ENCODE measurements at places on chromosomes 2 and 18.

GRCh38 chr2:118103951-118104940 lies 16.0 kb downstream of the INSIG2 start:
- no peak for DNase-seq

- DNase-seq: peak; percentile 81
These were observed 36.8 kb upstream of the IGFBP2 start for GRCh38 chr2:216596236-216596979.

GRCh38 chr18:59917422-59917821 lies 17.6 kb downstream of the PMAIP1 start:
- no peak for DNase-seq

- no peak for DNase-seq
These were observed 18.9 kb upstream of the FZD7 start for GRCh38 chr2:202014759-202015211.

- no peak for DNase-seq
These were observed 296.6 kb downstream of the GULP1 start for GRCh38 chr2:188588235-188588634.

GRCh38 chr2:240462073-240462706 lies 26.7 kb downstream of the GPC1 start:
- no peak for DNase-seq

DNA sequence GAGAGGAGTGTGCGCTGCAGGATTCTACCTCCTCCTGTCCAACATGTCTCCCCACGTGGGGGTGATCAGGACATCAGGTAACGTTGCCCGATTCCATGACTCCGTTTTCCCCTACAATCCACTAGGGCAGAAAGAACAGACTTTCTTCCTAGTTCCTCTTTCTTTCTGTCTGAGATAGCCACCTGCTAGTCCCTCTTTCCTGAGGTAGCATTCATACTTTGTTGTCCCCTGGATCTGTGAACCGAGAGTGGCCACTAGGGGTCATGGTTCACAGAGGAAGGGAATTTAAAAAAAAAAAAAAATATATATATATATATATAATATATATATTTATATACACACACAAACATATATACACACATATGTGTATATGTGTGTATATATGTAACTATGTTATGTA lies 210.0 kb upstream of the ZNF521 start:
- peak; percentile 0 for DNase-seq

DNA sequence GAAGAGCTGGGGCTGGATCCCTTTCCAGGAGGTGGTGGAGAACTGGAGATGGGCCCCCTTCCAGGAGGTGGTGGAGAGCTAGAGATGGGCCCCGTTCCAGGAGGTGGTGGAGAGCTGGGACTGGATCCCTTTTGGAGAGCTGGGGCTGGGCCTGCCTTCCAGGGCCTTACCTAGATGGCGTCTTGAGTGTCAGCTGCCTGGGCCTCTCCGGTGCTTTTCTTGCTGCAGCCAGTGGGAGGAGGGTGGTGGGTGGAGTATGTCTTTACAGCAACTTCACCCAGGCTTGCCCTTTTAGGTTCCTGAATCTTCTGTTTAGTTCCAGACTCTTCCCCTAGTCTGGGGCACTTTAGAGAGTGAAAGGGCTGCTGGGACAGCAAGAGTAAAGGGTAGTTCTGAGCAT lies 19.1 kb upstream of the TXNDC2 start:
- DNase-seq: no peak

DNA sequence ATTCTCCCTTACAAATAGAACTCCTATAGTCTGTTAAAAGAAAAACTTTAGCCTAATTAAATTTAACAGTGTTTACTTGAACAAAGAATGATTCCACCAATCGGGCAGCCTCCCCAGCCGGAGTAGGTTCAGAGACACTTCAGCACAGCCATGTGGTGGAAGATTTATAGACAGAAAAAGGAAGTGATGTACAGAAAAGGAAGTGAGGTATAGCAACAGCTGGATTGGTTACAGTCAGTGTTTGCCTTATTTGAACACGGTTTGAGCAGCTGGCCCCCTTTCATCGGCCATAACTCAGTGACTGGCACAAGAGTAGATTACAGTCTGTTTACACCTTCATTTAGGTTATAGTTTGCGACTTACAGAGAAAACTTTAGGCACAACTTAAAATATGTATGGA lies 2.1 kb upstream of the SKA1 start:
- no peak for DNase-seq

GRCh38 chr2:194166818-194167217 lies 1490.2 kb upstream of the SLC39A10 start:
- DNase-seq: no peak

- no peak for DNase-seq
These were observed 945.0 kb upstream of the CRIM1 start for GRCh38 chr2:35410431-35411061.

- no peak for DNase-seq
These were observed 1.5 kb upstream of the PELI1 start for GRCh38 chr2:64145714-64146113.

GRCh38 chr2:211591426-211591825 lies 947.2 kb downstream of the ERBB4 start:
- DNase-seq: no peak

GRCh38 chr2:236904389-236905263 lies 181.1 kb upstream of the COPS8 start:
- no peak for DNase-seq

GRCh38 chr18:48127606-48128005 lies 197.1 kb upstream of the SMAD2 start:
- no peak for DNase-seq

DNA sequence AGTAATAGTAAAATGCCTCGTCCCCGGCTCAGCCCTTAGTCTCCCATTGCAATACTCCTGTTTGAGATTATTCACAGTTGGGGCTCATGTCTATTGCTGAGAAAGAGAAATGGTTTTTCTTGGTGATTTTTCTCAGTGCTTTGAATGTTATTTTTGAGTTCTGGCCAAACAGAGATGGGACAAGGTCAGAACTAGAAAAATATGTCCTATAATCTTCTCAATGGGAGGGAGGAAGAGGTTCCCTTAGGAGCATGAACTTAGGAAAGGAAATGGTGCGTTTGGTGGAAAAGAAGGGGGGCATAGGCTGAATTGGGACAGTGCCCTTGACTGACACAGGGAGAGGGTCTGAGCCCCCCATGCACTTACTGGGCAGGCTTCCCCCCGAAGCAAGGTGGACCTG lies 133.8 kb downstream of the AGAP1 start:
- DNase-seq: no peak

DNA sequence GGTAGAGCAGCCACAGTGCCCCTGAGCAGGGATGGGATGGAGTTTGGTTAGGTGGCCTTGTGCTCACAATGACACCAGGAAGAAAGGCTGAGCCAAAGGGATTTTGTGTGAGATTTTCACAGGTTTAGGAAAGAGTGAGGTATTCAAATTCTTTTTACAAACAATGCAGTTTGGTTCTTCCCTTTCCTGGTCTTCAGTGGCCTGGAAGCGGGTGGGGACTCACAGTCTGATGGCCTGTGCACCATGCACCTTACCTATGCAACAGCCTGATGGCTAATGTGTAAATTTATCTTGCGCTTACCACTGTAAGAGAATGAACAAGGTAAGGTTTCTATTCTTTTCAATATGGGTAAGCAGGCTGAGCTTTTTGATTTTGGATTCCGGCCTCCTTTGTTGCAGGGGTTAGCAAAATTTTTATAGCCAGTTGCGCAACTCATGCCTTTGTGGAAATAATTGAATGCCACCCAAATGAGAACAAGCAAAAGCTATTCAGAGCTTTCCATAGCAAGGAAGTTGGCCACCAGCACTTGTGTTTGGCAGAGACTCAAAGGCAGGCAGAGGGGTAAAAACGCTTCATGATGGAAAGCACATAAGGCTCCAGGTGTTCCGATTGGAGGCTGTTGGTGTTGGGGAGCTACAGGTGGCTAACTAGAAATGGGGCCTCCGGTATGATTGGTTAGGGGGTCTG lies 23.8 kb upstream of the IL1R2 start:
- peak; percentile 56 for DNase-seq

DNA sequence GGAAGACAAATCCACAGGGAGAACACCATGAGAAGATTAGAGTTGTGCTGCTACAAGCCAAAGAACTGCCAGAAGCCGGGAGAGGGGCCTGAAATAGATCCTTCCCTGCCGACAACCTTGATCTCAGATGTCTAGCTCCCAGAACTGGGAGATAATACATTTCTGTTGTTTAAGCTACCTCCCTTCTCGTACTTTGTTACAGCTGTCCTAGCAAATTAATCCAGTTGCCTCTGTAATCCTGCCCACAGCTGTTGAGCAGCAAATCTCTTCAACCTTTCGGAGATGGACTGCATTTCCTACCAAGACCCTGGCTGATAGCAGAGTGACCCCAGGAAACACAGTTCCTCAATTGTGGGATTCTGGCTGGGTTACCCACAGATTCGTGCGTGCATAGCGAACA lies 2.6 kb upstream of the TBC1D8 start:
- DNase-seq: no peak

DNA sequence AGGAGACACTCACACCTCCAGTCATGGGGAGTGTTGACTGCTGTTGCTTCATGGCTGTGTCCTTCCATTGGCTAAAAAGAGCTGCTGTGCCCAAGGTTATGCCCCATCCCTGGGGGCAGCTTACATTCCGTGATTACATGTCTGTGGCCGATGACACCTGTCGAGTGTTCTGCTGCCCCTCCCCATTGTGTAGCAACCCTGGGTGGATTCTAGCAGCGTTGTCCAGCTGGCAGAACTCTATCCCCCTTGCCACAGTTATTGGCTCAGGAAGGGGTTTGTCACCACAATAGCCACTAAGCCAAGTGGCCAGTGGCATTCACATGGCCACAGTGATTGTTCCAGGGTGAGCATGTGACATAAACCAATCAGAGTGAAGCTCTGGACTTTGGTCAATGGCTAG lies 11.6 kb upstream of the PDIA6 start:
- DNase-seq: no peak

GRCh38 chr18:13910986-13911385 lies 4.3 kb downstream of the MC2R start:
- no peak for DNase-seq

GRCh38 chr2:46552079-46552478 lies 72.7 kb downstream of the TMEM247 start:
- no peak for DNase-seq

DNA sequence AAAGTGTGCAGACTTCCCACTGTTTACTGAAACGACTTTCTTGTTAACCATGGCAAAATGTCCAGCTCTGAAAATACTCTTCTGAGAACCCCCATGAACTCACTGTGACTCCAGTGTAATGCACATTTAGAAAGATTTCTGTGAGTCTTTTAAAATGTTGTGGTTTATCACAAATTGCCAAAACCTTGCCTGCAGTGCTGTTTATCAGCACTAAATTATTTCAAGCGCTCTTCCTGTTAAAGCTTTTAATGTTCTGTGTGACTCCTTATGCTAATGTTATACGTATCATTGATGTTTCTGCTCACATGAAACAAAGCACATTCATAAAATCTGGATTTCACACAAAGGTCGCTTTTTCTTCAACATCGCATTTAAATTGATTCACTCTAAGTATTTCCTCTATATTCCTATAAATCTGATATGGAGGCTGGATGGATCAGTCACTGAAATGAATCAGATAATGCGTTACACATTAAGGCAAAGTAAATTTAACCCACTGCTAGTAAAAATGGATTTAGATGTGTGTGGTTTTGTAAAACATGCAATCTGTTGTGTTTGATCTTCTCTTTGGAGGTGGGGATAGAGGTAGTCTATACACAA lies 521.2 kb downstream of the NYAP2 start:
- DNase-seq: no peak

DNA sequence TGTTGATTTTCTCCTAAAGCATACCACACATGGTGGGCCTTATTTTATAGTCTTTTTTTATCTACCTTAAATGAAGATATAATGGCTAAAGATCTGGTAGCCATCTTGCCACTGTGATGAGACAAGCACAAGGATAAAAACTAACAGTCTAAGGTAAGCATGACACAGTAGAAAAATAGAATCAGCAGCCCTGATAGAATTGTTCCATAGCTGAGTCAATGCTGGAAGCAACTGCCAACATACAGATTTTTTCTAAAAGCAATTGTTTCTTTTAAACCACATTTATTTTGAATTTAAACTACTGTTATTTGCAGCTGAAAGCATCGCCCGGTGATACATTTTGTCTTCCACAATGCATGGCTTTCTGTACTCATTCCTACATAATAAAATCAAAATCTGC lies 1091.5 kb upstream of the CHAC2 start:
- no peak for DNase-seq

GRCh38 chr2:72770879-72771461 lies 54.9 kb downstream of the EXOC6B start:
- DNase-seq: peak; percentile 31

DNA sequence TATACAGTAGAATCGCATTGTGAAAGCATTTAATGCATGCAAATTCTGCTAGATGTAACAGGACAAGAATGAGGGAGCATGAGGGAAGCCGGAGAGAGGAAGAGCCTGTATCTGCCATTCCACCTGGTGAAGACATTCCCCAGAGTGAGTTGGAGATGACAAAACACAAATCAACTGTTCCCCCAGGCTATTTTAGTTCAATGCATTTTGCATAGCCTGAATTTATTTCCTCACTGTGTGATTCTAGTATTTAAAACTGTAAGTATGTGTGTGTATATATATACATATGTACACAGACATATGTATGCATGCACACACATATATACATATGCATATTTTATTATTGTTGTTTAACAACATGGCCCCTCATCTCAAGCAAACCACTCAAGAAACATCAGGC lies 54.7 kb downstream of the CCDC68 start:
- no peak for DNase-seq

GRCh38 chr2:67727623-67728022 lies 330.5 kb downstream of the ETAA1 start:
- DNase-seq: no peak

DNA sequence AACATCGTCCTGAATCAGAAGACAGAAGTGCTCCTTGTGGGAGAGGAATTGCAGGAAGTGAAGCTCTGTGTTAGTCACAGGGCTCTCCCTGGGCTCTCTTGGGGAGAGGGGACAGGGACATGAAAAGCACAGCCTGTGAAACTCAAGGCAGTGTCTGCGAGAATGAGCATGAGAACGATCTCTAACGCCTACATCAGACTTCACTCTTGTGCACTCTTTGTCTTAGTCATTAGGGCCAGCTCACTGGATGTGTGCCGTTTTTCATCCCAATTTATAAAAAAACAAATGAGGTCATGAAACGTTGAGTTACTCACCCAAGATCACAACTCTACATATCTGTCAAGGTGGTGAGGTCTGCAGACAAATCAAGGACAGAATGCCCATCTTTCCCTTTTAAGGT lies 27.0 kb upstream of the TWIST2 start:
- DNase-seq: peak; percentile 50

GRCh38 chr2:1721706-1722646 lies 22.3 kb downstream of the PXDN start:
- peak; percentile 91 for DNase-seq
